Activated CD4-positive, alpha-beta T cell treated with anti-CD3 and anti-CD28 coated beads for 36 hours (primary cell): ENCODE measurements at places on chromosomes 2 and 18. TPM values are rescaled to one million over a fixed set of nuclear protein-coding genes. Genes with fewer than 3 reads are reported as not detected.

DNA sequence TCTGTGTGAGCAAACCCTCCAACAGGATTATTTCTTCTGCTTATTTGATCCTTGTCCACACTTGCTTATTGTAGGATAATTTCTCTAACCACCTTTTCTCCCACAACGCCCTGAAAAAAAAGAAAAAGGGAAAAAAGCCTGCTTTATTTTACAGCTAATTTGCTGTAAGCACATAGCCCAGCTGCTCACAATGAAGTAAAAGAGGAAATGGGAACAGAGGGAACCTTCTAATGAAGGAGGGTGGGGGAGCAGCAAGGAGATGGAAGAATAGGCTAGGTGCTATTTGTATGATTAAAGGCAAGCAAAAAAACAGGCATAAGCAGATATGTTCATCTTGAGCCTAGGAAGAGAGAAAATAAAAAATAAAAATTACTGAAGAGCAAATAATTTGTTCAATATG is 331.6 kb downstream of the TXNL1 start:
- no peak for DNase-seq

GRCh38 chr2:9124231-9124741 is 82.3 kb upstream of the ASAP2 start:
- no peak for DNase-seq

DNA sequence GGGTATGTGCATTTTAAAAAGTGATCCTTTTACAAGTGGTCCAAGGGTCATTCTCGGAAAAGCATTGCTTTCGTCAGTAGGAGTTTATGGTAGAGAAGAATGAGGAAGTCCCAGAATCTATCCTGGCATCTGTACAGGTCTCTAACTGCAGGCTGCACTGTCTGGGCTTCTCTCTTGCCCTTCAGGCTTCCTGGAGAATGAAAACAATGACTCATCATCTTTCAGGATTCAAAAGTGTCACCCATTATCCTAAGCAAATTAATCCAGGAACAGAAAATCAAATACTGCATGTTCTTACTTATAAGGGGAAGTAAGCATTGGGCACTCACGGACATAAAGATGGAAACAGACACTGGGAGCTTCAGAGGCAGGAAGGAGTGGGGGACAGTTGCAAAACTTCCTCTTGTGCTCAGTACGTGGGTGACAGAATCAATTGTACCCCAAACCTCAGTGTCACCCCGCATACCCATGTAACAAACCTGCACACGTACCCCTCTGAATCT is 60.2 kb upstream of the TXNDC2 start:
- no peak for DNase-seq

PDE11A gene
- not detected for total RNA-seq

NPPC gene
- 0.35 TPM for total RNA-seq

- no peak for DNase-seq
Observed at GRCh38 chr2:72154386-72154975, 6.8 kb upstream of the CYP26B1 start.
